ENCODE measurements at places on chromosomes 16 and 17. TPM values are rescaled to one million over a fixed set of nuclear protein-coding genes. Genes with fewer than 3 reads are reported as not detected.

DNA sequence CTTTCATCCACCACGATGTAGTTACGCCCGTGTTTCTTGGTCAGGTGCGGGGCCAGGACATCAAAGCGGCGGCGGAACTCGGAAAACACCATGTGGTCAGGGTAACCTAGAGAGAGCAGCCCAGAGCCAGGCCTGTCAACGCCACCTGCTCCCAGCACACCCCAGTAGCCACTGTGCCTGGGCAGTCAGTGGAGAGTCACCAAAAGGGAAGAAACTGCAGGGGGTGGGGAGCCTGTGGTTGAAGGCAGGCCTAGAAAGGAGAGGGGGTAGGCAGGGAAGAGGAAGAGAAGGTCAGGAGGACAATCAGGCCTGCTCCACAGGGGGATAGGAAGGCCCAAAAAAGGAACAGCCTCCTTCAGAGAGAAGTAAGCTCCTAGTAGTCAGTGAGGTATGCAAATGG, 64.1 kb downstream of the PIPOX start:
- peaks cover 25% of the 10 kb centered on the region for H3K36me3 ChIP-seq
- DNase-seq: no peak
- H3K27me3 ChIP-seq: no peaks in the 10 kb centered on the region
- H3K4me3 ChIP-seq: no peak overlapping the region
- peaks cover 36% of the 10 kb centered on the region for H3K4me1 ChIP-seq
- H3K27ac ChIP-seq: peak overlapping the region; percentile 83

DNA sequence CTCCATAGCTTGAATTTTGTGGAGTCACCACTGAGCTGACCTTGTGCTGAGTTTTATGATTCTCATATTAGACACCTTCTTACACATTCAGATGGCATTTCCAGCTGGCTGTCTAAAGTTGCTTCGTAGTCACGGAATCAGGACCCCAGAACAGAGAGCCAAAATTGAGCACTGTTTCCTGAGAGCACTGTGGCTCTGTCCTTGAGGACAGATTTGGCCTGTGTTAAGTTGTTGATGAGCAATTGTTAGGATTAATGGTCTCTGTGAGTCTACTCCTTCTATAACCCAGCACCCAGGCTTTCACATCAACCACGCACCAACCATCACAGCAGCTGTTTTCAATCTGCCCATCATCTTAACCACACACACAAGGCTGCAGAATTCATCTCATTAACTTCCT, 277.5 kb upstream of the HSBP1 start:
- H3K4me3 ChIP-seq: no peak overlapping the region
- no peaks in the 10 kb centered on the region for H3K27me3 ChIP-seq
- no peaks in the 10 kb centered on the region for H3K36me3 ChIP-seq
- no peak for DNase-seq
- no peaks in the 10 kb centered on the region for H3K4me1 ChIP-seq

- no peaks in the 10 kb centered on the region for H3K36me3 ChIP-seq
- no peak overlapping the region for H3K27ac ChIP-seq
- no peak for DNase-seq
- H3K27me3 ChIP-seq: no peaks in the 10 kb centered on the region
- H3K4me3 ChIP-seq: no peak overlapping the region
- peaks cover 20% of the 10 kb centered on the region for H3K4me1 ChIP-seq
Measured at GRCh38 chr17:40529991-40530390, 28.6 kb upstream of the TNS4 start.

DNA sequence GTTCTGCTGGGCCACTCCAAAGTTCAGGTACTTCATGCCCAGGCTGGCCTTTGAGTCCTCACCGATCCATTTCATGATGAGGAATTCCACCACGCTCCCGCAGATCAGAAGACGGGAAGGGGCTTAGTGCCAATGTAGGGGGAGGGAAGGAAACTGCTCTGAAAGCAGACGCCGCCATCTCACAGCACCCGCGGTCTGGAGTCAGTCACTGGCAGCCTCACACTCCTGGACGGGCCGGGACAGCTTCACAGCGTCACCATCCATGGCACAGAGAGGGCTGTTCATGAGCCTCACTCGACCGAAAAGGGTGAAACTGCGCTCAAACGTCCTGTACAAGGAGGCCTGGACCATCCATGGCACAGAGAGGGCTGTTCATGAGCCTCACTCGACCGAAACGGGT, 62.0 kb downstream of the RPH3AL start:
- peak; percentile 5 for DNase-seq
- H3K4me1 ChIP-seq: no peaks in the 10 kb centered on the region
- no peak overlapping the region for H3K27ac ChIP-seq
- no peaks in the 10 kb centered on the region for H3K27me3 ChIP-seq
- H3K4me3 ChIP-seq: no peak overlapping the region

DNA sequence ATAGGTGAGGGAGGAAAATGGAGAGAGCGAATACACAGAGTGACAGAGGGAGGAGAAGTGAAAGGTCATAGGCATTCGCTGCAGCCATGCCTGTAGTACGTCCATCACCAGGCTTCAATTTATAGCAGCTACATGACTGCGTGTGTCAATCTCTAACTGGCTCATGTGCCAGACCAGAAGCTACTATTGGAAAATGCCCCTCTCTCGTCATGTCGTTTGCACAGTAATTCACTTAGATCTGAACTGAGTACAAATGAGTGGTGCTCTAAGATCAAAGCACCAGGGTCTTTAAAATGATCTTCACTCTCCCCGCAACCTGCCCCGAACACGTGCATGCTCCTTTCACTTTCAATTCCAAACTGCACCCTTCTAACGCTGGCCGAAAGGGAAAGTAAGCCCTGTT, 51.3 kb downstream of the ADCY9 start:
- no peaks in the 10 kb centered on the region for H3K27me3 ChIP-seq
- no peak overlapping the region for H3K27ac ChIP-seq
- no peaks in the 10 kb centered on the region for H3K4me1 ChIP-seq
- no peak for DNase-seq
- H3K36me3 ChIP-seq: no peaks in the 10 kb centered on the region
- no peak overlapping the region for H3K4me3 ChIP-seq

- no peaks in the 10 kb centered on the region for H3K27me3 ChIP-seq
- H3K36me3 ChIP-seq: no peaks in the 10 kb centered on the region
- no peak overlapping the region for H3K4me3 ChIP-seq
- no peak for DNase-seq
- H3K27ac ChIP-seq: peak overlapping the region; percentile 93
- H3K4me1 ChIP-seq: peaks cover 34% of the 10 kb centered on the region
Measured at GRCh38 chr16:87389245-87389644, 2.9 kb upstream of the MAP1LC3B start.

Gene PRDM7
- total RNA-seq: not detected

Gene CD300A
- total RNA-seq: 0.78 TPM

Gene EFNB3
- total RNA-seq: 0.49 TPM

DNA sequence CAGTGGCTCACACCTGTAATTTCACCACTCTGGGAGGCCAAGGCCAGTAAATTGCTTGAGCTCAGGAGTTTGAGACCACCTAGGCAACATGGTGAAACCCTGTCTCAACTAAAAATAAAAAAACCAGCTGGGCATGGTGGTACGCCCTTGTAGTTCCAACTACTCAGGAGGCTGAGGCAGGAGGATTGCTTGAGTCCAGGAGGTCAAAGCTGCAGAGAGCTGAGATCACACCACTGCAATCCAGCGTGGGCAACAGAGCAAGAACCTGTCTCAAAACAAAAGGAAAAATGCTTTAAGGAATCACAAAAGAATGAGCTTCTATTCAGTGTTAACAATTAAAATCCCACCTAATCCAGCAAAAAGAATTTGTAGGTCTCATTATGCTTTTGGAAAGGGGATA, 5.9 kb downstream of the PRR11 start:
- no peaks in the 10 kb centered on the region for H3K36me3 ChIP-seq
- H3K4me1 ChIP-seq: no peaks in the 10 kb centered on the region
- H3K27ac ChIP-seq: no peak overlapping the region
- DNase-seq: no peak
- H3K4me3 ChIP-seq: no peak overlapping the region
- H3K27me3 ChIP-seq: no peaks in the 10 kb centered on the region

GRCh38 chr16:57624806-57625500, 3.5 kb upstream of the ADGRG1 start:
- peaks cover 23% of the 10 kb centered on the region for H3K4me1 ChIP-seq
- peak; percentile 40 for DNase-seq
- H3K4me3 ChIP-seq: no peak overlapping the region
- H3K27ac ChIP-seq: no peak overlapping the region
- H3K36me3 ChIP-seq: no peaks in the 10 kb centered on the region
- no peaks in the 10 kb centered on the region for H3K27me3 ChIP-seq

GRCh38 chr17:17685775-17686291, 4.6 kb downstream of the RAI1 start:
- no peaks in the 10 kb centered on the region for H3K36me3 ChIP-seq
- H3K27ac ChIP-seq: peak overlapping the region; percentile 72
- no peak for DNase-seq
- peaks cover 15% of the 10 kb centered on the region for H3K4me1 ChIP-seq
- no peaks in the 10 kb centered on the region for H3K27me3 ChIP-seq
- H3K4me3 ChIP-seq: peak overlapping the region; percentile 12

- H3K36me3 ChIP-seq: no peaks in the 10 kb centered on the region
- peaks cover 70% of the 10 kb centered on the region for H3K4me1 ChIP-seq
- H3K4me3 ChIP-seq: peak within 1 kb of the TSS; percentile 65
- peak within 1 kb of the TSS; percentile 98 for H3K27ac ChIP-seq
- DNase-seq: peak; percentile 93
Measured at GRCh38 chr17:63774141-63774968, at the start of gene DDX42. DDX42 (plus strand) TSS chr17:63774170; CDS start chr17:63787050, 12,880 bp downstream.

- peaks cover 16% of the 10 kb centered on the region for H3K4me1 ChIP-seq
- H3K36me3 ChIP-seq: no peaks in the 10 kb centered on the region
- H3K27me3 ChIP-seq: no peaks in the 10 kb centered on the region
- no peak overlapping the region for H3K4me3 ChIP-seq
Measured at GRCh38 chr16:50265260-50265659, 1.1 kb upstream of the ADCY7 start.

DNA sequence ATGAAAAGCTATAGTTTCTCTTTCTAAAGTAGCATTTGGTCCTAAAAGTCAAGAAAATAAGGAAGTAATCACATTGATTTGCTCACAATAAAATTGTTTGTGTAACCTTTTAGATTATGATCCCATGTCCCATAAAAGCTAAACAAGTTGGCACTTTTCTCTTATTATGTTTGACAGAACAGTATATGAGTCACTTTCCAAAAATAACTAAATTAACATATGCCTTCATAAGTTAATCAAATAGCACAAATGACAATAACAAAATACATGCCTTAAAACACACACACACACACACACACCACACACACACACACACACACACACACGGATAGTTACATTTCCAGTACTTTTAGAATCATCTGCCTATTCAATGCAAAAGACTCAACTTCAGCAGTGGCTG, 2.8 kb downstream of the MED13 start:
- H3K4me1 ChIP-seq: peaks cover 24% of the 10 kb centered on the region
- no peak overlapping the region for H3K27ac ChIP-seq
- peak overlapping the region; percentile 96 for H3K4me3 ChIP-seq
- no peak for DNase-seq
- H3K27me3 ChIP-seq: no peaks in the 10 kb centered on the region

- H3K27ac ChIP-seq: no peak overlapping the region
- no peak overlapping the region for H3K4me3 ChIP-seq
- DNase-seq: no peak
- no peaks in the 10 kb centered on the region for H3K27me3 ChIP-seq
- no peaks in the 10 kb centered on the region for H3K36me3 ChIP-seq
Measured at GRCh38 chr16:87076331-87076949, 240.8 kb downstream of the C16orf95 start.

GRCh38 chr16:57608462-57609113, 19.8 kb upstream of the ADGRG1 start:
- no peak overlapping the region for H3K4me3 ChIP-seq
- H3K36me3 ChIP-seq: no peaks in the 10 kb centered on the region
- H3K4me1 ChIP-seq: peaks cover 9% of the 10 kb centered on the region
- no peaks in the 10 kb centered on the region for H3K27me3 ChIP-seq

Gene KRTAP4-6
- not detected for total RNA-seq

- no peaks in the 10 kb centered on the region for H3K36me3 ChIP-seq
- no peaks in the 10 kb centered on the region for H3K4me1 ChIP-seq
- H3K27ac ChIP-seq: no peak overlapping the region
- no peak overlapping the region for H3K4me3 ChIP-seq
Measured at GRCh38 chr17:37384560-37385149, 8.9 kb downstream of the C17orf78 start.

Gene GPATCH8
- total RNA-seq: 18.7 TPM

DNA sequence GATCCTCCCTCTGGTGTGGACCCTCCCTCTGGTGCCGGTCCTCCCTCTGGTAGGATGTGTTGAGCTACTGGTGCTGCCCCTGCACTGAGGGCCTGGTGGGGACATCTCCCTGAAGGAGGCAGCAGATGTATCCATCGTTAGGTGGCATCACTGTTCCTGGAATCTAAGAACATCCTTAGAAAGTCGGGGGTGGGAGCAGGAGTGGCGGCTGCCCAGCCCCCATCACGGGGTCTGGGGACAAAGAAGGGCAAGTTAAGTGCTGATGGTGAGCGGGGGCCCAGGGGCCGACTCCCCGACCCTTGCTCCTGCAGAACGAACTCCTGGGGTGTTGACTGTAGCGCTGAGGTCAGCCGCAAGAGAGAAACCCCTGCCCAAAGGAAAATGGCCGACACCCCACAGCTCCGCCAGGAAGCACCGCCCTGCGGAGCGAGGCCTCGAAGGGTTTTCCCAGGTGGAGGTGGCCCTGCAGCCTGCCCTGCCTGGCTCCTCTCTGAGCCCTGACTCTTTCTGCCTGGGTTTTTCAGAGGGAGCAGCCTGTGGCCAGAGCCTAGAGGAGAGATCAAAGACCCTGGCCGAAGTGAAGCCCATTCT, 5.5 kb downstream of the CTU2 start:
- peaks cover 46% of the 10 kb centered on the region for H3K36me3 ChIP-seq
- no peak overlapping the region for H3K27ac ChIP-seq
- H3K27me3 ChIP-seq: no peaks in the 10 kb centered on the region
- peaks cover 10% of the 10 kb centered on the region for H3K4me1 ChIP-seq

Gene LHX1
- not detected for total RNA-seq

Gene TP53TG3
- not detected for total RNA-seq

GRCh38 chr17:77096570-77097214, 44.1 kb upstream of the SEC14L1 start:
- H3K27me3 ChIP-seq: no peaks in the 10 kb centered on the region
- H3K4me3 ChIP-seq: no peak overlapping the region
- H3K4me1 ChIP-seq: peaks cover 45% of the 10 kb centered on the region
- DNase-seq: no peak

Gene GAST
- not detected for total RNA-seq

Gene TMC7
- total RNA-seq: 0.71 TPM

GRCh38 chr16:13055480-13055879, 154.1 kb downstream of the SHISA9 start:
- DNase-seq: no peak
- H3K27me3 ChIP-seq: no peaks in the 10 kb centered on the region
- no peak overlapping the region for H3K4me3 ChIP-seq
- no peaks in the 10 kb centered on the region for H3K4me1 ChIP-seq

- H3K4me3 ChIP-seq: peak within 1 kb of the TSS; percentile 84
- no peaks in the 10 kb centered on the region for H3K27me3 ChIP-seq
- no peaks in the 10 kb centered on the region for H3K36me3 ChIP-seq
- peaks cover 4% of the 10 kb centered on the region for H3K4me1 ChIP-seq
Measured at GRCh38 chr16:69186642-69187445, at the start of gene SNTB2. SNTB2 (plus strand) TSS chr16:69187164; CDS start chr16:69187167, 3 bp downstream.

Measured in heart left ventricle (tissue), 16 donors.